ENCODE measurements at places on chromosomes 3 and 15. TPM values are rescaled to one million over a fixed set of nuclear protein-coding genes. Genes with fewer than 3 reads are reported as not detected.

Gene SLC35G2
- 2.1 TPM for total RNA-seq

Gene FBXO40
- 182 TPM for total RNA-seq

Gene C3orf85
- not detected for total RNA-seq

Gene EFHB
- not detected for total RNA-seq

Gene EMC7
- total RNA-seq, result 65.1 TPM

Gene CSPG4
- 7.8 TPM for total RNA-seq

Gene WDR72
- not detected for total RNA-seq

Gene ZIC1
- not detected for total RNA-seq

Measured in Right ventricle myocardium inferior (tissue), 1 donor.